ENCODE measurements at places on chromosomes 11 and 22. TPM values are rescaled to one million over a fixed set of nuclear protein-coding genes. Genes with fewer than 3 reads are reported as not detected.

YPEL1 gene
- total RNA-seq, result 89.5 TPM

PIH1D2 gene
- 2.2 TPM for total RNA-seq

APOL5 gene
- not detected for total RNA-seq

INSC gene
- not detected for total RNA-seq

CASP4 gene
- total RNA-seq, result 1.9 TPM

Data from parietal lobe (tissue), 2 donors.